BJ (cell line): ENCODE measurements at places on chromosomes 3 and 15.

DNA sequence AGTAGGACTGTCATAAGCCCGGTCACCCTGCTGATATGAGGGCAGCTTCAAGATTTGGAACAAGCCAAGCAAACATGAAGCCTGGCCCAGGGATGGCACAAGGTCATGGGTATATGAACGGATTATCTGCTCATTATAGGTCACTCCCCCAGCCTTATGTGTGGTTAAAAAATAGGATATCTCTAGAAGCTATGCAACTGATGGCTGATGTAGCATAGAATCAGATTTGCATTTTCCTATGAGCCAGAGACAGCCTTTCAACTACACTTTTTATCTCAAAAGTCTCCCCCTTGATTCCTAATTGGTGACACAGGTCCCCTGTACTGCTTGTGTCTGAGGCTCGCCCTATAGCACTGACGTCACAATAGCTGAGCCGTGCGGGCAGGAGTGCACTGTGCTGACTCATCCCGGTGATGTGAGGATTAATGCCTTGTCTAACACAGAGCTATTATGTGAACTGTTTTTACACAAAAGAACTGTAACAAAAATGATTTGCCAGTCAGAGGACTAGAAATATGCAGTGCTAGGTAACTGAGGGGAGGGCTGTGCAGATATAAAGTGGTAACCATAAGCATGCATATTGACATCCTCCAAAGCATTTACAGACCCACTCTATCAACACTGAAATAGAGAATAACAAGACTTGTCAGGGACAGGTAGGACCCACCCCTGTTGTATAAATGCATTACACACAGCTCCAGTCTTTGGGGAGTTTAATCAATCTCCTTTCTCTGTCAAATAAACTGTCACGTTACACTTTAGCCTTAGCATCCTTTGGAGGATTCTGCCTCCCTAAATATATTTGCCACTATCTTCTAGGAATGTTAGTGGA, 204.9 kb downstream of the TIGIT start:
- no peak for DNase-seq

- DNase-seq = no peak
These were observed 34.3 kb downstream of the IRAK2 start for GRCh38 chr3:10198761-10199649.

DNA sequence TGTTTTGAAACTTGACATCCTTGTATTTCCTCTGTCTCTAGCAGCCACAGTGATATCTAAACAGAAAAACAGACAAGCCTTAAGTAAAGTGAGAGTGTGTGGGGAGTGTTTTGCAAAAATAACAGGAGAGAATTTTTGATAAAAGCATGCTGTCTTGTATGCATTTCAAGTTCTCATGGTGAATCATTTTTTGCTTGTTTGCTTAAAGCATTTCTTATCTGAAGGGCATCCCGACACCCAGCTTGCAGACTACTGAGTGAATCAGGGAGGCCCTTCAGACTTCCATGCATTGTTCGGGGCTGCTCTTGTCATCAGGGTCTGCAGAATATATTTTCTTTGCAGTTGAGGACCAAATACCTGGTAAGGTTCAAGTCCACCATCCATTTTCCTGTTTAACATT, 8.5 kb downstream of the CGNL1 start:
- no peak for DNase-seq

- DNase-seq = peak; percentile 8
These were observed at the start of gene MYD88 for GRCh38 chr3:38138349-38139190. TSS of gene MYD88 (plus strand) at chr3:38138661. CDS start at chr3:38138701, 40 bp downstream.

DNA sequence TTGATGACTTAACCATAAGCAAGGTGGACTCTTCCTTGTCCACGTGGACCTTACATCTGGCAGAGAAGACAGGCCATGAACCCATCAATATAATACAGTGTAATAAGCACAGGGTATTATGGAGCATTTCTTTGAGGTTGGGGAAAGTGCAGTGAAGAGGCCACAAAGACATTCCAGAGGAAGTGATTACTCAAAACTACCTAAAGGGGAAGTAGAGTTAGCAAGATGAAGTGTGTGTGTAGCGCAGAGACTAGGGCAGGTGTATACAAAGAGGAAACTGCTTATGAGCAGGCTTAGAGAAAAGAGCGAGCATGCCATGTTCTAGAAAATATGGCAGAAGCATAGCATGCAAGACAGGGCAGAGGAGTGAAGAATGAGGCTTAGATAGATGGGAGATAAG, 17.9 kb downstream of the CP start:
- DNase-seq = no peak
